ENCODE measurements at places on chromosomes 4 and X.

- DNase-seq: peak; percentile 35
Observed at GRCh38 chrX:71923516-71923915, 12.9 kb downstream of the NHSL2 start.

GRCh38 chr4:175542786-175543185 is 269.3 kb downstream of the GPM6A start:
- no peak for DNase-seq

GRCh38 chr4:98444371-98444770 is 183.2 kb downstream of the RAP1GDS1 start:
- DNase-seq: no peak

GRCh38 chr4:104064646-104065577 is 345.1 kb upstream of the TACR3 start:
- DNase-seq: peak; percentile 50

DNA sequence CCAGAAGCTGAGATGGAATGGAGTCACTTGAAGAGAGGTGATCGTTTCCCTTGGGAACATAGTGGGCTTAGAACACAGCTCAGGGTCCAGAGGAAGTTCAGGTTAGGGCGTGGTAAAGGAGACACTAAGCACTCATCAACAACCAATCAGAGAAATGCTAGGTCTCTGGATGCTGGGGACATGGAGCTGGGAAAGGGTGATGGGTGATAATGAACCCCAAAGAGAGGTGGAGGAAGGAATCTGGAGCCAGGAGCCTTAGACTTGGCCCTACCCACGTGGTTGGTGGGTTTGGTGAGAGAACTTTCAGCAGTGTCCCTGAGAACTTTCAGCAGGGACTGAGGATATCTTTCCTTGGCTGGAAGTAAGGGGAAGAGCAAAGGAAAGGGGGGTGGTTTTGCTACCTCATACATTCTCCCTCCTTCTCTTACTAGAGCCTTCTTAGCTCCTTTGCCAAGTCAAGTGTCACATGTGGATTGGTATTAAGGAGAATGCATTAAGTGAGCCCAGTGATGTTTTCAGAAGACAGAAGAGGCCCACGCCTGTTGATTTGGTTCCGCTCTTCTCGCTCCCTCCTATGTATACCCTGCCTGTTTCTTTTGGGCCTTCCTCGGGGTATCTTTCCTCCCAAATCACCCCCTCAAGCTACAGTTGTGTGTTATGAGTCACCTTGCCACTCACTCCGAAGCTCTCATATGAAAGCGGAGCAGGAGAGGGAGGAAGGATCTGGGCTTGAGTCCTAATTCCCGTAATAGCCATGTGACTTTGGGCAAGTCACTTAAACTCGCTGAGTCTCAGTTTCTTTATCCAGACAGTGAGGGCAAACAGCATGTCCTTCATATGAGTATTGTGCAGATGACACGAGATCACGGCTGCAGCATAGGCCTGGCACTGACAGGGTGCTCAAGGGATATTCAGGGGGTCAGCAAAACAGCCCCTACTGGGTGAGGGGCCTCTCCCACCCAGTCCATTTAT is 63.1 kb downstream of the TSC22D3 start:
- DNase-seq: peak; percentile 54

Data from kidney tubule cell (primary cell).